ENCODE measurements at places on chromosomes 7 and 10. TPM values are rescaled to one million over a fixed set of nuclear protein-coding genes. Genes with fewer than 3 reads are reported as not detected.

DNA sequence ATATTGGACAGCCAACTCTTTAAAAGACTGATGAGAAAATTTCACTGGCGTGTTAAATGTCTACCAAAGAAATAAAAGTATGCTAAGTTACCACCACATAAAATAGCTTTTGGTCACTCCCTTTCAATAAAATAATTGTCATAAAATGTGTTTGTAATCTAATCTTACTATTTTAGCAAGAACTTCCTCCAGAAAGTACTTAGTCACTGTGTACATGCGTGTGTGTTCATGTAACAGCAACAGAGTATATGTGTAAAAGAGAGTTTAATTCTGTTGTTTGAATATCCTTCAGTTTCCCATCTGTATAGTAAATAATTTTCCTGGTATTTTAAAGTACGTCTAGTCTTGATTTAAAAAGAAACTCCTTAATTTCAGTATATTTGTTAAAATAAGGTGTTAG is 35.0 kb upstream of the WASL start:
- H3K27ac ChIP-seq, result no peak overlapping the region
- H3K4me1 ChIP-seq, result no peaks in the 10 kb centered on the region
- H3K27me3 ChIP-seq, result peaks cover 5% of the 10 kb centered on the region
- H3K36me3 ChIP-seq, result no peaks in the 10 kb centered on the region
- H3K4me3 ChIP-seq, result no peak overlapping the region

The TFEC gene
- not detected for total RNA-seq

GRCh38 chr10:4820804-4821401 is 5.1 kb upstream of the AKR1E2 start:
- no peaks in the 10 kb centered on the region for H3K36me3 ChIP-seq
- peaks cover 1% of the 10 kb centered on the region for H3K4me1 ChIP-seq
- no peak overlapping the region for H3K4me3 ChIP-seq

The ADRB1 gene
- not detected for total RNA-seq

- no peaks in the 10 kb centered on the region for H3K36me3 ChIP-seq
- peaks cover 3% of the 10 kb centered on the region for H3K27me3 ChIP-seq
- no peak overlapping the region for H3K4me3 ChIP-seq
- DNase-seq, result no peak
- H3K4me1 ChIP-seq, result peaks cover 13% of the 10 kb centered on the region
- no peak overlapping the region for H3K27ac ChIP-seq
These were observed 120.6 kb downstream of the MTPAP start for GRCh38 chr10:30228417-30229036.

All from activated naive CD4-positive, alpha-beta T cell treated with anti-CD3 and anti-CD28 coated beads for 36 hours (primary cell).